DMS 273 treated with DMSO at 0.1 percent for 48 hours (cell line): ENCODE measurements at places on chromosomes 4 and X.

- DNase-seq: no peak
Measured at GRCh38 chr4:33422656-33423055, 2702.5 kb downstream of the PCDH7 start.

DNA sequence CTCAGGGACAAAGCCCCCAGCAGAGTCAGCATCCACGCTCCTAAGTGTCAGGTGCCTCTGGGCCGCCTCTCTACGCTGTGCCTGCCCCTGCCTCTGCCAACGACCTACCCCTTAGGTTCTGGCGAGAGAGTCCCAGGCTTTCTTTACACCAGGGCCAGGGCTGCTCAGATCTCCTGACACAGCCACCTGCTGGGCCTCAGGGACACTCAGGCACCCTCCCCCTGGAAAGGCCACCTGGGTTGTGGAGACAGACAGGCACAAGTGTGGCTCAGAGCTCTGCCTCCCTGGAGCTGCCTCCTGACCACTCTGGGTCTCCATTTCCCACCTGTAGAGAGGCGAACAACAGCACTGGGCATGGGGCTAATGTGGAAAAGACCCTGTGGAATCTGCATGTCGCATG is 90.0 kb upstream of the ADRA2C start:
- DNase-seq: no peak

GRCh38 chrX:119579414-119579813 is 5.1 kb downstream of the UBE2A start:
- DNase-seq: no peak

DNA sequence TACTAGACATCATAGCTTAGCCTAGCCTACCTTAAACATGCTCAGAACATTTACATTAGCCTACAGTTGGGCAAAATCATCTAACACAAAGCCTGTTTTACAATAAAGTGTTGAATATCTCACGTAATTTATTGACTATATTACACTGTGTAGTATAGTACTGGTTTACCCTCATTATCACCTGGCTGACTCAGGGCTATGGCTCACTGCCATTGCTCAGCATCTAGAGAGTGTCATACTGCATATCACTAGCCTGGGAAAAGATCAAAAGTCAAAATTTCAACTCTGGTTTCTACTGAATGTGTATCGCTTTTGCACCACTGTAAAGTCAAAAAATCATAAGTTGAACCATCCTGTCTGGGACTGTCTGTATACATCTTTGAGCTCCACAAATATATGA is 78.6 kb downstream of the CEP44 start:
- DNase-seq: no peak

GRCh38 chr4:103754844-103755243 is 35.1 kb upstream of the TACR3 start:
- no peak for DNase-seq

GRCh38 chr4:31088600-31089230 is 368.5 kb downstream of the PCDH7 start:
- DNase-seq: no peak

DNA sequence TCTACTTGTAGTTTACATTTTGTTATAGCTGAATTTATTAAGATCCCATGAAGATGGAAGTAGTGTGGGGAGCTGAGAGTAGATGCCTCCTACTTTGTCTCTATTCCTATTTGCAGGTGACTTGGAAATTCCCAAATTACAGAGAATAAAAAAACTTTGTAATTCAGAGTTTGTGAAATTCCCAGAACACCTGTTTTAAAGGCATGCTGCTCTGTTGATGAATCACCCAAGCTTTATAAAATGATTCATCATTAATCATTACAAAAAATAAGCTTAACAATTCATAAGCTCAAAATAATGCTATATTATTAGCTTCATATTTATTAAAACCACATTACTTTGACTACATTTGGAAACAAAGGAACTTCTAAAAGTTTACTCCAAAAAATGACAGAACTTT is 856.3 kb downstream of the RPA4 start:
- no peak for DNase-seq

DNA sequence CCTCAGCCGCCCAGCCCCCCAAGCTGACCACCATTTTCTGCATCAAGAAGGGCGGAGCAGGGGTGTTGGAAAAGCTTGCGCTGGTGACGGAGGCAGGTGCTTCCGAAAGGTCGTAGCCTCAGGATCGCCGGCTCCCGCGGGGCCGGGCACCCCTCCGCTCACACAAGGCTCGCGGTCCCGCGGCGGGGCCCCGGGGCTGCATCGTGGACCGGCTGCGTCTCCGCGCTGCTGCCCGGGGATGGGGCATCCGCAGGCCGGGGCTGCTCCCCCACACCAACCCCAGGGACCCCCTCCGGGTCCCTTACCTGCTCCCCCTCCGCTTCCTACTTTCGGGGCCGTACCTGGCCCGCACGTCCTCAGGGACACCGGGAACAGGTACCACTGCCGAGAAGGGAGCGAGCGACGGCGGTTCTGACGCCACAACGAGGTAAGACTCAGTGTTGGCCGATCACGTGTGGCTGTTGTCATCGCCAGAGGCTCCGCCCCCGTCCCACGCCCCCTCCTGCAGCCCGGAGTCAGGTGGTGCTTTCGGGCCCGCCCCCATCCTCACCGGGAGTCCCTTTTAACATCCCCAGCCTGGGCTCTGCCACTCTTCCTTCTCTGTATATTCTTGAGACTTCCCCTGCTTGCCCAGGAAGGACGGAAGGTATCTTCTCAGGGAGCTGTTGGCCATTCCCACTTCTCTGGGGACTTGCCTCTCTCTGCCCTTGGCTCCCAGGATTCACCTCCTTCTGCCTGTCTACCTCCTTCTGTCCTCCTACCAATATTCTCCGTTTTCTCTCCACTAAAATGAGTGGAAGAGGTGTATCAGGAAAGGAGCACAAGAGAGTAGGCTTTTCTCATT is at the start of gene BEX2:
BEX2 (minus strand) TSS at position 436 of the 844 bp plus-strand sequence. CDS start 1,014 bp downstream, outside the sequence.
- DNase-seq: peak; percentile 20

- no peak for DNase-seq
Measured at GRCh38 chr4:18934197-18934596, 912.6 kb upstream of the LCORL start.

DNA sequence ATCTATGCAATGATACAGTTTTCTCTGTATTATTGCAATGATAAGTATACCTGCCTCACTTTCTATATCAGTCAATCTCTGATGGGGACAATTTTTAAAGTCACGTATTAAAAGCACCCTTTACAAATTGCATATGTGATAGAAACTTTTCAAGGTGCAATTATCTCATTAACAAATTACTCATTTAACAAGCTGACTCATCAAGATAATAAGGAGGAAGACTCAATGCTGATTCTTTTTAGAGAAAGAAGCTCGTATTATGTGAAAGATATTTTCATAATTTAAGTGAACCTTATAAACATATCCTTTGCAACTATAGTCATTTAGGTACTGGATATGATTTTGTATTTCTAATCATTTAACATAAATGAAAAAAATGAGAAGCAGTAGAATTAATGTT is 1080.9 kb upstream of the TENM3 start:
- DNase-seq: no peak

DNA sequence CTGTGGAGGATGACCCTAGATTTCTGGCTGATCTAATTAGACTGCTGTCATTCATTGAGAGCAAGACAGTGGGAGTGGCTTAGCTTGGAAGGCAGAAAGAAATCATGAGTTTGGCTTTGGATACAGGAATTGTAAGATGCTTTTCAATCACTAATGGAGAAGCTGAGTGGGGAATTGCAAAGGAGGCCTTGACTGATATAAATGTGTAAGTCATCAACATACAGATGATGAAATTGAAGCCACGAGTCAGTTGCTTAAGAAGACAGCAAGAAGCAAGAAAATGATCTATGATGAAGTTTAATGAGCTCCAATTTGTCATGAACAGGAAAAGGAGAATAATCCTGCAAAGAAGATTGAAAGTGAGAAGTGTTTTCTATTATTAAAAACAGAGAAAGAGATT is 136.7 kb upstream of the C1QTNF7 start:
- no peak for DNase-seq

DNA sequence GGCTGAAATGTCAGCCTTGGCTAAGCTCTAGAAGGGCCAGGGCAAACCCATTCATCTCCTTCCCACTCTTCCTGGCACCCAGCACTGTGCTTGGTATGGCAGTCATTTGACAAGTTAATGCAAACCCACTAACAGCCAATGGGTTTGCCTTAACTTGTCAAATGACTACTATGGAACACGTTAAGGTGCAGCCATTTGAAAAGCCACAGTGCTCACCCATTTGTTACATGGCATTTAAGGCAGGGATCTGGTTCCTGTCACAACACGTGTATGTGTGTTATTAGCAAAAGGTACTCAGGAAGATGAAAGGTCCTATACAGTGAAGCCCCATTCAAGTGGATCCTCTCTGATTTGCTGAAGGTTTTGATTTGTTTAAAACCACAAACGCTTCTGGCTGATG is 7.2 kb downstream of the CRMP1 start:
- DNase-seq: no peak

DNA sequence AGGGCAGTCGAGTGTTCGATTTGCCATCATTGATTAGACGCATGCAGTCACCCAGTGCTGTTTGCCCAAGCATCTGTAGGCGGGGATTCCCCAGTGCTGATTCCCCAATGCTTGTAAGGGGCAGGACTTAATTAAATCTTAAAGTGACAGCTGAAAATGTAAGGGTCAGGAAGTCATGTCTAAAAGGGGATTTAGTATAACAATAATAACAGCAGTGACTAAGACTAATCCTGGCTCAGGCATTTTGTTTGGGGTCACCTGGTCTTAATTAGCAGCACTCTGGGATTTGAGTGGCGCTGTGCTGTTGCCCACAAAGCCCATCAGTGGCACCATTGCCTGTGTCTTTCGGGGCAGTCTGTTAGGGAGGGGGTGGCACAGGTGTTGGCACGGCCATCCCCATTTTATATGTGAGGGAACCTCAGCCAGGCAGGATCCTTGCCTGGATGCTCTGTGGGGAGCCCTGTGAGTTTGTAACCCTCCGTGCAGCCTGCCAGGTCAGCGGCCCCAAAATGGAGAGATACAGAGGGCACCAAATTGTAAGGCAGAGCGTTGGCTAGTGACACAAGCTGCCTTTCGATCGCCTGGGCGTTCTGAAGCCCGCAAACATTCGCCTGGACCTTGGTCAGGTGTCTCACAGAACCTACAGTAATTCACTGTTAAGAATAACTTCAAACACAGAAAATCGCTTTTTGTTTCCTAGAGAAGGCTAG is 146.7 kb downstream of the TBL1X start:
- DNase-seq: no peak

GRCh38 chr4:20590849-20591248 is 109.4 kb upstream of the PACRGL start:
- no peak for DNase-seq

- no peak for DNase-seq
Measured at GRCh38 chr4:83247415-83248357, 36.9 kb downstream of the COQ2 start.

DNA sequence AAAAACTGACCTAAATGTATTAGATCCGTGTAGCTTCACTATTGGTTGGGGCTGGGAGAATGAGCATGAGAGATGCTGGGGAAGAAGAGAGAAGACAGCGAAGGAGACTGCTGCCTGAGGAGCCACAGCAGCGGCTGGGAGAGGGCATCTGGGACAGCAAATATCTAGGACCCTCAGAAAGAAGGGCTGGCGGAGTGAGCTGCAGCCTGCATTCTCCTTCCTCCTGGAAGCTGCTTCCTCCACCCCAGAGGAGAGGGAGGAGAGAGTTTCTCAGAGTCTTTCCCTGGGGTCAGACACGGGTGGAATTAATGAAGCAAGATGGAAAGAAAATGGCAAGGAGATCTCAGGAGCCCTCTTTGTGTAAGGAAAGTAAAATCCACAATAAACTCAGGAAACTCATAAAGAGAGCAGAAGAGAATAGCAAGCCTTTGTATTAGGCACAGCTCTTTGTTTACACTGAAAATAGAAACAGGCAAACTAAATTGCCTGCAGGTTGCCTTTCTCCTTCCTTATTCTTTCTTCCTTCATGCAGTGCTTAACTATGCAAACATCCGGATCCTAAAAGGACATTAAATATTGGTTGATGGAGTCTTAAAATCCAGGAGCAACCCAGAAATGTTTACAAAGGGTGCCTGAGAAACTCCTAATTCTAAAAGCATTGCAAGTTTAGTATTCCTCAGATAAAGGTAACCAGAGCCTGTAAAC is 130.3 kb upstream of the GALNT7 start:
- DNase-seq: no peak

GRCh38 chr4:107255114-107255513 is 219.0 kb upstream of the DKK2 start:
- no peak for DNase-seq

GRCh38 chrX:123175366-123176122 is 8.5 kb upstream of the GRIA3 start:
- DNase-seq: no peak

DNA sequence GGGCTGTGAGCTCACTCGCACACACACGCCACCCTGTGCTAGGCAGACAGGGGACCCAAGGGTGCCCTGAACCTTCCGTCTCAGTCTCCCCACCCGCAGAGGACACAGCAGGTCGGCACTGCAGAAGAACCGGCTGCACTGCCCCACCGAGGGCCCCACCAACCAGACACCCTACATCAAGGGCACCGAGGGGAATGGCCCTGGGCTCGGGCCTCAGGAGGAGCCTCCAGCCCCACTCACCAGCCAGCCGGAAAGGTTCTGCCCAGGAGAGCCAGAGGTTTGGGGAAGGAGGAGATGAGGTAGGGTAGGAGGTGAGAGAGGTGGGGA is 45.9 kb downstream of the FAM53A start:
- DNase-seq: no peak

GRCh38 chr4:5638316-5638715 is 70.0 kb downstream of the EVC2 start:
- no peak for DNase-seq

- DNase-seq: no peak
Measured at GRCh38 chr4:139315221-139315675, 13.0 kb upstream of the NDUFC1 start.

GRCh38 chr4:48509543-48509942 is 19.5 kb downstream of the ZAR1 start:
- DNase-seq: no peak

GRCh38 chr4:78863991-78864390 is 75.2 kb downstream of the PAQR3 start:
- DNase-seq: no peak

DNA sequence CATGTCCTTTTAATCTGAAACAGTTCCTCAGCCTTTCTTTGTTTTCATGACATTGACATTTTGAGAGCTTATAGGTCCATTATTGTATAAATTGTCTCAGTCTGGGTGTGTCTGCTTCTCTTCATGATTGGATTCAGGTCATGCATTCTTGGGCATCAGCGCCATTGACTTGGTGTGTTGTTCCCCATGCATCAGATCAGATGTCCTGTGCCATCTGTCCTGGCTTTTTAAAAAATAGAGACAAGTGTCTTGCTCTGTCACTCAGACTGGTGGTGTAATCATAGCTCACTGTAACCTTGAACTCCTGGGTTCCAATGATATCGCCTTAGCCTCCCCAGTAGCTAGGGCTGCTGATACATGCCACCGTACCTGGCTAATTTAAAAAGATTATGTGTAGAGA is 55.7 kb downstream of the TBC1D14 start:
- DNase-seq: no peak

DNA sequence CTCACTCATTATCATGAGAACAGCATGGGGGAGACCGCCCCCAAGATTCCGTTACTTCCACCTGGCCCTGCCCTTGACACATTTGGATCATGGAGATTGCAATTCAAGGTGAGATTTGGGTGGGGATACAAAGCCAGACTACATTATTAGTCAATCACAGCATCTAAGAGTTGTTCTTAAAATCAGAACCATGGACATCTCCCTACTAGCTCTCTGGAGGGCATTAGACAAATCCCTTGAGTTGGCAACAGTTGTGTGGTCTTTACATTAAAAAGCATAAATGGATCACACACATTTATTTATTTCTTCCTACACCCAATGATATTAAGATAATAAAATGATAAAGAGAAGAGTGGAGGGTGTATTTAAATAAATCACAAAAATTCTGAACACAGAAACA is 262.8 kb upstream of the VCX start:
- DNase-seq: no peak
